ENCODE measurements at places on chromosomes 1 and 21.

DNA sequence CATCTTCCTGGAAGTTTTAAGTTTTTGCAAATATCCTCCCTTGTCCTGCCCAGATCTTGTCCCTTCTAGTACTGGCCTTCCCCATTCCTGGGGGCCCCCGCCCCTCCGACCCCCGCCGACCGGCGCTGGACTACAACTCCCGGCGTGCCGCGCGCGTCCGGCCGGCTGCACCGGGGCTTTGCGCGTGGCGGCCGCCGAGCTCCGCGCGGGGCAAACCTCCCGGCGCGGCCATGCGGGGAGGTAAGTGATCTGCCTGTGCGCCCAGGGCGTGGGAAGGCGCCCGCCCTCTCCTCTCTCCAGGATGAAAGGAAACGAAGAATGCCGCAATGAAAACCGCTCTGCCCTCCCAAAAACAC is 3.2 kb upstream of the SAMD13 start:
- DNase-seq = peak; percentile 13

GRCh38 chr1:151070474-151071276 is at the start of gene GABPB2:
Gene GABPB2 (plus strand): TSS chr1:151070761. CDS start chr1:151088190, 17,429 bp downstream.
- peak; percentile 84 for DNase-seq

DNA sequence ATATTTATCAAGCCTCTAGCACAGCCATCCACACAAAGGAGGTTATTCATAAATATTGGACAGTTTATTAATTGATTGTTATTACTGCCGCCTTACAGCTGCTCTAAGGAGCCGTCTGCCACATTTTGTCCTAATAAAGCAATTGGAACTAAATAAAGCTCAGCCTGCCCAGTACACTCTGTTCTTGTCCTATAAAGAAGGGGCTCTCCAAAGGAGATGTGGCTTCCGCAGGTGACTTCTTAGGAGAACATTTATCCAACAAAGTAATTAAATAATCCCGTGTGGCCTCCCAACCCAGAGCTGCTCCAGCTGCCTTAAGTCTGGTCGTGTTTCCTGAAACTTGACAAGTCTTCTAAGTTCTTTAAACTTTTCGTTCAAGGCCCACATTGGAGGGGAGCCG is 497.7 kb downstream of the NPHP4 start:
- DNase-seq = no peak

DNA sequence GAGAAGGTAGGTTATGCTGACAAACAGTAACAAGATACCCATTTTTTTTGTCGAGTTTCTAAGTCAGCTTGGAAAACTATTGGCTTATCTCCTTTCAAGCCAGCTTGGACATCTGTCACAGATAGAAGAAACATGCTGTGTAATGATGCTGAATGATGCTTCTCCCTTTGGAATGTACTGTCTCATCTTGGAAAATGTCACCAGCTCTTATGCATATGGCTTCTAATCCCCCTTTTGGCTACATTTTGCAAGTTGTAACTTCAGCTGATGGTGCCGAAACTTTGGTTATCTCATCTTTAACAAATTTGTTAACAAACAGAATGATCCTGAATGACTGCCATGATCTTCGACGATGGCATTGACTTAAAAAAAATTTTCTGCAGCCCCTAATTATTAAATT is 68.8 kb upstream of the ST6GALNAC3 start:
- no peak for DNase-seq

DNA sequence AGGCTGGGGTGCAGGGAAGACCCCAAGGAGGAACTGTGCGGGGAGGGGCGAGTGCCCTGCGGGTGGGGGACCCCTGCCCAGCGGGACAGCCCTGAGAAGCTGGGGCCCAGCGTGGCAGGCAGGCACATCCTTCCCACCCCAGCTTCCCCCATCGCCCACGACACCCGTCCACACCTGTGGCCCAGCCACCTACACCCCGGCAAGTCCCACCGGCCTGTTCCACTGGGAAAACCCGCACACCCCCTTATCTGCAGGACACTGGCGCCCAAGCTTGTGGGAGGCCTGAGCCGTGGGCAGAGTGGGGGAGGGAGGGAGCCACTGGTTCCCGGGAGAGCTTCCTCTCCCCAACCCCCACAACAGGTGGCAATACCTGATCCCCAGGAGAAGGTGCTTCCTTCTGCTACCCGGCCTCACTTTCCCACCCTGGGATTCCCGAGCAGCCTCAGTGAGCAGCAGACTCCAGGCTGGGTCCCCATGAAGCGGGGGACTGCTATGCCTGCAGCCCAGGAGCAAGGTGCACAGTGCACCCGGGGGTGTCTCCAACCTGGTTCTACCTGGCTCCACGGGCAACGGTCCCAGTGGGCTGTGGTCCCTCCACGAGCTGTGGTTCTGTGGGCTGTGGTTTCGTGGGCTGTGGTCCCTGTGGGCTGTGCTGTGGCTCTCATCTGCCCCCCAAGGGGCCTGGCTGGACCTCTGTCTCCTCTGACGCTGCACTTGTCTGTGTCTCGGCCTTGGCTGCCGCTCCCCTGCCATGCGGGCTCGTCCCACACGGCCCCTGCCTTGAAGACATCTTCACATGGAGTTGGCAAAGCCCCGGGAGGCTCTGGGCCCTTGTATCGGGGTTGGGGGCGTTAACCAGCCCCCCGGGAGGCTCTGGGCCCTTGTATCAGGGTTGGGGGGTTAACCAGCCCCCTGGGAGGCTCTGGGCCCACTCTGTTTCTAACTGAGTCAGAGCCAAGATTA is 37.8 kb upstream of the POFUT2 start:
- no peak for DNase-seq

- DNase-seq = no peak
Observed at GRCh38 chr1:145845144-145845513, 301 bp upstream of the NUDT17 start.

- no peak for DNase-seq
Observed at GRCh38 chr1:198933515-198934222, 294.8 kb downstream of the PTPRC start.

GRCh38 chr21:25895565-25896205 is 160.9 kb downstream of the GABPA start:
- DNase-seq = no peak

GRCh38 chr1:1428174-1428573 is 7.1 kb upstream of the ANKRD65 start:
- no peak for DNase-seq
